Aorta (tissue), 5 donors: ENCODE measurements at places on chromosomes 4 and X. TPM values are rescaled to one million over a fixed set of nuclear protein-coding genes. Genes with fewer than 3 reads are reported as not detected.

Gene FREM3
- polyA plus RNA-seq, result not detected

Gene DMRTC1B
- not detected for polyA plus RNA-seq

Gene SMC1A
- 5.6 TPM for polyA plus RNA-seq

Gene SLC9B2
- polyA plus RNA-seq, result 7.9 TPM

DNA sequence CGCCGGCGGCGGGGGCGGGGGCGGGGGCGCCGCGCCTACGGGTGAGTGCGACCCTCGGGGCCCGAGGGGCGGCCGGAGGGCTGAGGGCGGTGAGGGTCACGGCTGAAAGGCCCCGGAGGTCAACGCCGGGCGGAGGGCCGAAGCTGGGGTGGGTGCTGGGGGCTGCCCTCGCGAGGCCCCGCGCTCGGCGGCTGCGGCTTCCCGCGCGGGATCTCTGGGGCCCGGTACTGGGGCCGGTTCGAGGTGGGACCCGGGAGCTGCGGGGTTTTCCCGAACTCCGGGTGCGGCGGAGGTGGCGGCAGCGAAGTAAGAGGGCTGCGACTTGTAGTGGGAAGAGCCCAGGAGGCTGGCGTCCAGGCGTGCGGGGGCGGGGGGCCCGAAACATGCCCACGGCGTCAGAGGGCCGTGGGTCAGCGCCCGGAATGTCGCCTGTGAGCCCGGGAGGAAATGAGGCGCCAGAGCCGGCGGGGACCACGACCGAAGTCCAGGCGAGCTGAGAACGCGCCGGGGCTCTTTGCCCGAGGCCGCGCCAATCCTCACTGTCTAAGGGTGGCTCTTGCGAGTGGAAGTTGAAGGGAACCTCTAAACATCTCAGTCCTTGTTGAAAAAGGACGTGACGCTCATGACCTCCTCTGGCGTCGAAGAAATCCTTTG is 407 bp downstream of the IL13RA1 start:
- H3K27ac ChIP-seq, result peak overlapping the region; percentile 53
- H3K27me3 ChIP-seq, result no peaks in the 10 kb centered on the region
- DNase-seq, result peak; percentile 73
- peak overlapping the region; percentile 46 for H3K4me3 ChIP-seq
- no peaks in the 10 kb centered on the region for H3K36me3 ChIP-seq
- no peaks in the 10 kb centered on the region for H3K4me1 ChIP-seq

DNA sequence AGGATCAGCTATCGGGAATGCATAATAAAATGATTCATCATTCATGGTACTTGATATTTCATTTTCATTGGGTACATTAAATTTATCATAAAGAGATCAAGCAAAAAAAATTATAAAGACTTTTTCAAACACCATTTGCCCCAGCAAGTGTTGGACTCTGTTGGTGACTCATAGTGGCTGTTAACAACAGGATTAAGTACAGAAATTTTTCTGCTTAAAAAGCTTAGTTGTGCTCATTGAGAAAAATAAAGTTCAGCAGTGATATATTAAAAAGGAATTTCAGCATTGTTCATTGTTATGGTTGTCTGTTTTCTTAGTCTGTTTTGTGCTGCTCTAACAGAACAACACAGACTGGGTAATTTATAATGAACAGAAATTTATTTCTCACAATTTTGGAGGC is 86.2 kb upstream of the PCDH10 start:
- no peak overlapping the region for H3K4me3 ChIP-seq
- no peaks in the 10 kb centered on the region for H3K36me3 ChIP-seq
- no peak for DNase-seq
- H3K4me1 ChIP-seq, result no peaks in the 10 kb centered on the region

DNA sequence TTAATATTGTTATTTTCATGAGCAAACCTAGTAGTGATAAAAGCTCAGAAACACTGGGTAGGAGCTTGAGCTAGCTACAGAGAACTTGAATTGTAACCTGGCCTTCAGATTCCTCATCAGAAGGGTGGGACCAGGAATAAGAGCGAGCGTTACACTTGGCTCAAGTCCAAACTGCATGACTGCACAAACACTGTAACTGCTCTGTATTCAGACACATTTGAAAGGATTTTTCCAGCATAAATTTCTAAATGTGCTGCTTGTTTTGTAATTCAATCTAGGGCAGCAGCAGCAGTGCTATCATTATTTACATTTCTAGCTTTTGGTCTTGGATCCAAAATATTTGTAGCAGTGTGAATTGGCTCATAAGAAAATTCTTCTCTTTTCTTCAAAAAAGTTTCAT is 133.0 kb upstream of the TMLHE start:
- DNase-seq, result no peak
- H3K4me1 ChIP-seq, result peaks cover 2% of the 10 kb centered on the region
- H3K4me3 ChIP-seq, result no peak overlapping the region
- no peak overlapping the region for H3K27ac ChIP-seq
- no peaks in the 10 kb centered on the region for H3K36me3 ChIP-seq
- no peaks in the 10 kb centered on the region for H3K27me3 ChIP-seq

DNA sequence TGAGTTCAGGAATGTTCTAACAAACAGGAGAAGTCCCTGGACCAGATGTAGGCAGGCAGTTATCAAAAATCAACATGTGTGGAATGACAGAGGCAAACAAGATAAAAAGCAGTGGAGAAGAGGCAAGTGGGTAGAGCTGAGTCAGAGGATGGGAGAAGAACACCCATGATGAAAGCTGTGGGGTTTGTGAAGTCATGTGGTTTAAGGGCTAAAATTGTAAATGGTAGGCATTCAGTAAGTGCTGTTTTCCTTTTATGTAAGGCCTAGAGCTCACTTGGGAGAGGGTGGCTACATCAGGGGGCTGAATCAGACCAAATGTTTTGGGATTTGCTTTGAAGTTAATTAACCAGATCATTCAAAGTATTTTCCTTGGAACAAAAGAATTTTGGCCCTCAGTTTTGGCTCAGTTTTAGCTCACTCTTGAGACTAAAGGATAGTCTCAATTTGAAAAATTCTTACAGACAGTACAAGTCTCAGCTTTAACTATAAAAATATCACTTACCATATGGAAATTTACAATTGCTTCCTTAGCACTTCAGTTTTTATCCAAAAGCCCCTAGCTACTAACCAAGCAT is 114.5 kb upstream of the PCDH7 start:
- H3K36me3 ChIP-seq, result no peaks in the 10 kb centered on the region
- H3K4me1 ChIP-seq, result no peaks in the 10 kb centered on the region
- H3K27ac ChIP-seq, result no peak overlapping the region

- no peaks in the 10 kb centered on the region for H3K4me1 ChIP-seq
- H3K27ac ChIP-seq, result no peak overlapping the region
- H3K4me3 ChIP-seq, result no peak overlapping the region
These were observed 63.6 kb downstream of the SMIM20 start for GRCh38 chr4:25977397-25978170.

GRCh38 chr4:107792711-107793110 is 32.0 kb upstream of the SGMS2 start:
- H3K4me1 ChIP-seq, result no peaks in the 10 kb centered on the region
- no peaks in the 10 kb centered on the region for H3K27me3 ChIP-seq
- no peak overlapping the region for H3K4me3 ChIP-seq
- no peak overlapping the region for H3K27ac ChIP-seq

DNA sequence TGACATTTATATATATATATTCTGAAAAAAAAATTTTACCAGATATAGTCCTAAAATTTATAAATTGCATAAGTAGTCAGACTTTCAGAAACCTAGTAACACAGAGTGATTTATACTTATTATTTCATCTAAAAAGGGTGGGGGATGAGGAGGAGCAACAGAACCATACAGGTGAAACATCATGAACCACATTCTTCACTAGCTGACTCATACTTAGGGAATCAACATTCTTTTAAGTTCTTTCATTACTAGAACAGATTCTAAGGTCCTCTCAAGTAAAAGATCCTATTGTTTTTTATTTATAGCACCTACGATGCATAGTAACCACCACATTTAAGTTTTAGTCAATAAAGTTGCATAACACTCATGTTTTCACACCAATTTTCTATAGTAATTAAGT is 166.1 kb downstream of the LRBA start:
- no peak overlapping the region for H3K4me3 ChIP-seq
- no peak overlapping the region for H3K27ac ChIP-seq
- H3K4me1 ChIP-seq, result no peaks in the 10 kb centered on the region
- H3K36me3 ChIP-seq, result no peaks in the 10 kb centered on the region

GRCh38 chr4:1381944-1382541 is 24.2 kb downstream of the NKX1-1 start:
- H3K27ac ChIP-seq, result no peak overlapping the region
- H3K36me3 ChIP-seq, result peaks cover 8% of the 10 kb centered on the region
- no peaks in the 10 kb centered on the region for H3K4me1 ChIP-seq
- DNase-seq, result peak; percentile 32
- H3K27me3 ChIP-seq, result no peaks in the 10 kb centered on the region

GRCh38 chr4:72323227-72323626 is 245.8 kb downstream of the ADAMTS3 start:
- H3K4me1 ChIP-seq, result no peaks in the 10 kb centered on the region
- no peak for DNase-seq
- no peaks in the 10 kb centered on the region for H3K36me3 ChIP-seq
- no peak overlapping the region for H3K4me3 ChIP-seq
- no peak overlapping the region for H3K27ac ChIP-seq
- no peaks in the 10 kb centered on the region for H3K27me3 ChIP-seq

DNA sequence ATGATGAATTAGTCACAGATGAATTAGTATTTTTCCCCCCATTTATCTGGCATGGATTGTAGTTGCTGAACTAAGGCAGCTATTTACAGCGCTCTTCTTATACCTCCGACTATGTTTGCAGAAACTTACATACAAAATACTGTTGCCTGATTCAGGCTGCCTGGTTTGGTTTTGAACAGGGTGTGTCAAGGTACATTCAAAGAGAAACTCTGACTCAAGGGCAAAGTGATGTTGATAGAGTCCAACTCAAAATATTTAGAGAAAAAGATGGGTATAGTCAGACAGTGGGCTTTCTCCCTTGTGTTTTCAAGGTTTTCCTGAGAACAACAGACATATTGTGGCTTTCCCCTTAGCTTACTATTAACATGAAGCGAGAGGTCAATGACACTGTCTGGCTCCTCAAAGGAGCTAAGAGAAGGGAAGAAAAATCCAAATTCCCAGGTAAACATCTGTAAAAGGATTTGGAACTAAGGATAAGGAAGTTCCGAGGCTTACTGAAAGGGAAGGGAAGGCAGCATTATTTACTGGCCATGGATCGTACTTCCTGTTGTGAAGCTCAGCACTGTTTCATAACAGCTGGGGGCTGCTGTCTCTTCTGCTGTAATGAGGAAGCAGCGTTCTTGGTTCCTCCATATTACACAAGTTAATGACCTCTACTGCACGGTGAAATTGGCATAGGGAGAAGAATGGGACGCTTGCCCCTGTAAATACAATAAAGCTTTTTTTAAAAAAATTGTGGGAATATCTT is 30.9 kb downstream of the FAM9C start:
- no peaks in the 10 kb centered on the region for H3K4me1 ChIP-seq
- no peaks in the 10 kb centered on the region for H3K36me3 ChIP-seq
- H3K27ac ChIP-seq, result no peak overlapping the region
- no peaks in the 10 kb centered on the region for H3K27me3 ChIP-seq

DNA sequence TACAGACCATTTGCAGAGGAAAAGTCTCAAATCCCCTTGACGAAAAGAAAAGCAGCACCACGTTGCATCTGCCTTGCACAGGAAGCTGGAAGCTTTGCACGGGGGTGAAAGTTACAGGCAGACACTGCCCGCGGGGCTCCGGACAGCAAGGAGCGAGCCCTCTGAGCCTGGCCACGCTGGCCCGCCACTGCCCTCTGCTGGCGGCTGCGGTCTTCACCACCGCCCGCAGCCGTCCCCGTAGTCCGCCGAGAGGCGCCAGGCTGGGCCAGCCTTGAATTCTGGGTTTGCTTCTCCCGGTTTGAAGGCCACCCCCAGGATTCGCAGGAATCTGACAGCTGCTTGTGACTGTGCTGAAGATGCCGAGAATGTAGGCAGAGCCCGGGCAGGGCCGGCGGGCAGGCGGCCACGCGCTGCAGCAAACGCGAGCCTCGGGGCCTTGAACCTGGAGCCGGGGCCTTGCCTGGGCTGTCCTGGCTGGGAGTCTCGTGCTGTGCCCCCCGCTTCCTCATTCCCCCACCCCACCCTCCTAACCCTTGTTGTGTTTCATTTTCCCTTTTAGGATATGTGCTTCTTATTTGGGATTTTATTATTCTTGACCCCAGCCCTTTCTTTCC is 49.2 kb downstream of the ENPP6 start:
- H3K27ac ChIP-seq, result no peak overlapping the region
- no peak overlapping the region for H3K4me3 ChIP-seq
- H3K27me3 ChIP-seq, result no peaks in the 10 kb centered on the region
- no peaks in the 10 kb centered on the region for H3K36me3 ChIP-seq
- H3K4me1 ChIP-seq, result no peaks in the 10 kb centered on the region
